ENCODE measurements at places on chromosomes 12 and 14.

GRCh38 chr12:22477894-22478287 lies 66.5 kb downstream of the C2CD5 start:
- no peak for DNase-seq

- no peak for DNase-seq
Observed at GRCh38 chr12:66426696-66427095, 124.4 kb downstream of the HELB start.

DNA sequence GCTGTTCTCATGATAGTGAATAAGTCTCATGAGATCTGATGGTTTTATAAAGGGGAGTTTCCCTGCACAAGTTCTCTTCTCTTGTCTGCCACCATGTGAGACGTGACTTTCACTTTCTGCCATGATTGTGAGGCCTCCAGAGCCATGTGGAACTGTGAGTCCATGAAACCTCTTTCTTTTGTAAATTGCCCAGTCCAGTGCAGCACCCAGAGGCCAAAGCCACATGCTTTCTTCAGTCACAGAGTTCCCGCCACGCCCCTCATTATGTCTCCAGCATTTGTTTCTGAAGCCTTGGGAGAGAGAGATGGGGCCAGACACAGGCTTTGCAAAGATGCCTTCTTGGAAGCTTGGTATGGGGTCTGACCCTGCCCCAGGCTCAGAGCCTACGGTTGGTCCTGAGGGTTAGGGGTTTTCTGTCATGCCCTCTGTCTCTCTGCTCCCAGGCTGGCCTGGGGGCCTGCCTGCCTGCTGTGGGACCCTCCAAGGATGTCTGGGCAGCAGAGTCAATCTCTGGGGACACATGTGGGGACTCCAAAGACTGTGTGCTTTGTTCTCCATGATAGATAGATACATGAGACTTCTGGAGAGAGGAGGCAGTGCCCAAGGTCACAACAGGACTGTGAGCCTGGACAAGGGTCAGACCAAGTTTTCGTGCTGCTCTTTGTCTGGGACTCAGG lies 114.1 kb upstream of the PRMT8 start:
- no peak for DNase-seq

- no peak for DNase-seq
Observed at GRCh38 chr12:69130064-69130463, 109.3 kb upstream of the CPSF6 start.

GRCh38 chr12:83052890-83053541 lies 366.3 kb downstream of the TMTC2 start:
- no peak for DNase-seq

- no peak for DNase-seq
Observed at GRCh38 chr12:61869796-61870195, 390.4 kb upstream of the USP15 start.

Data from activated T-cell treated with anti-CD3 and anti-CD28 coated beads, Interleukin-2, amount 50 U/mL, for 48 hours (primary cell).